ENCODE measurements at places on chromosomes 7 and 10.
A peak's percentile ranks its signal among the peaks of the same experiment; 100 is the strongest.

- peaks cover 10% of the 10 kb centered on the region for H3K4me1 ChIP-seq
- no peak overlapping the region for H3K27ac ChIP-seq
- DNase-seq: no peak
- H3K27me3 ChIP-seq: no peaks in the 10 kb centered on the region
Measured at GRCh38 chr10:70324339-70324861, 40.6 kb upstream of the NPFFR1 start.

DNA sequence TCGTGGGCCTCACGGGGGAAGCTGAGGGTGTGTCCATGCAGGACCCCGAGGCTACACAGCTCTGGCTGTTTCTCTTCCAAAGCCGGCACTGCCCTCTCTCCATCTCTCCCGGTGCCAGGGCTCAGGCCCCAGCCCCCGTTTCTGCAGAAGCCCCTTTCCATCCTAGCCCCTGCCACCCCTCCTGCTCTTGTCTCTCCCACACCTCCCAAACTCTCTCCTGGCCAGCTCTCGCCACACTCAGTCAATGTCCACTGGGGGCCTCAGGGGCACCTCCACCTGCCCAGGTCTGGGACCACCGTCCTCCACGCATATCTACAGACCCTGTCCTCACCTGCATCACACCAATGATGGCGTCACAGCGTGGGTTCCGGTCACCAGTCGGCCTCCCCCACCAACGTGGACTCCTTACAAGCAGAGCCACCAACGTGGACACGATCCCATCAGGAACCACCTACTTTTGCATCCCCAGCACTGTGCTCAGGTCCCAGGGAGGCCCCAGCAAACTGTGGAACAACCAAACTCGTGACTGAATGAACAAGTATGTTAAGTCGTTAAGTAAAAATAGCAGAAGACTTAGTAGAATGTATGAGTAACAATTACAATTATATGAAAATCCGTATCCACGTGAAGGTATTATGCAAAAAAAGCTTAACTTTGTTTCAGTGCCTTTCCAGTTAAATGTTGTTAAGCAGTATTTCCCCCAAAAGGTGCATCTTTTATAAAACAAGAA, 38.4 kb downstream of the DIP2C start:
- DNase-seq: no peak
- no peak overlapping the region for H3K4me3 ChIP-seq
- peaks cover 25% of the 10 kb centered on the region for H3K27me3 ChIP-seq
- H3K4me1 ChIP-seq: no peaks in the 10 kb centered on the region

DNA sequence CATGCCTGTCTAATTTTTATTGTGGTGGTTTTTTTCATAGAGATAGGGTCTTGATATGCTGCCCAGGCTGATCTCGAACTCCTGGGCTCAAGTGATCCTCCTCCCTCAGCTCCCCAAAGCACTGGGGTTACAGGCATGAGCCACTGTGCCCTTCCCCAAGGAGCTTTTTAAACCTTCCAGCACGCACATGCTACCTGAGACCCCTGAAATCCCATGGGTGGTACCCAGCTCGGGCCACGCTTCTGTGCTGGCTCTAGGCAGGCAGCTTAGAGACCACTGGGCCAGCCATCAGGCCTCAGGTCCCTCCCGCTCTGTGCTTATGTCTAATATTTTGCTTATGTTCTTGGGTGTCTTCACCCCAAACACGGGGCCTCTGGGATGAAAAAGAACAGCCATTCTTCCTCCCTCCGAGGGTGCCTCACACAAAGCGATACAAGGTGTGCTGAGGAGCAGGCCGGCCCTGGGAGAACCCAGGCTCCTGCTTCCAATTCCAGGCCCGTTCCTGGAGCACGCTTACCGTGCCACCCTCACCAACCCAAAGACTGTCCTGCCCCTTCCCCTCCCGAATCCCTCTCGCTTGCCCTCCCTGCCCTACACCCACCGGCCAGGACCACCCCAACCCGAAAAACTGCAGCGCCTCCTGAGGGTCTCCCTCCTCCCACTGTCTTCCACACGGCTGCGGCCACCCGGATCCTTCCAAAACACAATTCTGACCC, 10.9 kb downstream of the SPOCK2 start:
- no peaks in the 10 kb centered on the region for H3K27me3 ChIP-seq
- peaks cover 38% of the 10 kb centered on the region for H3K4me1 ChIP-seq
- no peak overlapping the region for H3K27ac ChIP-seq
- peak; percentile 11 for DNase-seq

DNA sequence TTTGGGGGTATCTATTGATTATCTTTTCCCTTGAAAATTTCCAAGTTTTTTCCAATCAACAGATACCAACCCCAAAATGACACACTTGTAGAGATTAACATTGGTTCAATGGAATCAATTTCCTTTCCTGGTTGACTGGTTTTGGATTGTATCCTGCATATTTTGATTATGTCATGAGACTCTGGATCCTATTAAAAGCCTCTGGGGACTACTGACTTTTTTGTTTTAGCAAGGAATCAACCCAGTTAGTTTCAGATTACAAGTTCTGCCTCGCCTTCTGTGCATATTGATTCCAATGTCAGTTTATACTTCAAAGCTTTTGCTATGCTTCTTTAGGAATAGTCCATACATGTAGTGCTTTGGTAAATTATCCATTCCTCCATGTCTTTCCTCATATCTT, 29.2 kb downstream of the COPG2 start:
- no peak overlapping the region for H3K27ac ChIP-seq
- H3K4me1 ChIP-seq: no peaks in the 10 kb centered on the region
- no peak for DNase-seq
- 0 out of 2 replicates have a peak, but pooled peaks cover 10% of the 10 kb centered on the region for H3K36me3 ChIP-seq

- H3K36me3 ChIP-seq: no peaks in the 10 kb centered on the region
- no peak overlapping the region for H3K27ac ChIP-seq
- no peaks in the 10 kb centered on the region for H3K4me1 ChIP-seq
- H3K27me3 ChIP-seq: peaks cover 9% of the 10 kb centered on the region
- no peak for DNase-seq
Measured at GRCh38 chr7:70259502-70259901, 661.2 kb downstream of the AUTS2 start.

DNA sequence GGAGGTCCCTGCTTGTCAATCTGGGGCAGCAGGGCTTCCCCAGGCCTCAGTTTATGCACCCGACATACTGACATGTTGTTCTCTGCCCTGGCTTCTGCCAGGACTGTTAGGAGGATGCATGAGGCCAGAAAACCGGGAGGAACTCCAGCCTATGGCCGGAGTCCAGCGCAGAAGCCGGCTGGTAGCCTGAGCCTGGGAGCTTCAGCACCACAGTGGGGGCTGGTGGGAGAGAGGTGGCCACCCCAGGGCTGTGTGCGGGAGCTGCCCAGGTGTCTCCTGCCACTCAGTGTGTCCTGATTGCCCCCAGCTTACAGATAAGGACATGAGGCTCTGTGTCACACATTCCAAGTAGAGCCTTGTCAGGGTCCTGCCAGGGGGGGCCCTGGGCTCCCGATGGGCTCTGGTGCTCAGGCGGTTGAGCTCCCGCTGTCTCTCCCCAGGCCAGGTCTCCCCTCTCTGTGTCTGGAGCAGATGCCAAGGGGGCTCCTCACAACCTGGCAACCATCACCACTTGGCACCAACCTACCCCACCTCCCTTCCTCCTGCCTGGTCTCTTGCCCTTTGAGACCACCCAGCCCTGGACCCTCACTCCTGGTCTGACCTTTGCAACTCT, 32.3 kb downstream of the PPIF start:
- H3K4me1 ChIP-seq: 0 out of 2 replicates have a peak, but pooled peaks cover 10% of the 10 kb centered on the region
- H3K4me3 ChIP-seq: no peak overlapping the region
- no peaks in the 10 kb centered on the region for H3K27me3 ChIP-seq
- no peak overlapping the region for H3K27ac ChIP-seq
- no peaks in the 10 kb centered on the region for H3K36me3 ChIP-seq

- H3K27me3 ChIP-seq: no peaks in the 10 kb centered on the region
- DNase-seq: no peak
- H3K4me3 ChIP-seq: peak overlapping the region; percentile 77
- peak overlapping the region; percentile 37 for H3K27ac ChIP-seq
Measured at GRCh38 chr10:135601-136464, 578 bp downstream of the ZMYND11 start.

DNA sequence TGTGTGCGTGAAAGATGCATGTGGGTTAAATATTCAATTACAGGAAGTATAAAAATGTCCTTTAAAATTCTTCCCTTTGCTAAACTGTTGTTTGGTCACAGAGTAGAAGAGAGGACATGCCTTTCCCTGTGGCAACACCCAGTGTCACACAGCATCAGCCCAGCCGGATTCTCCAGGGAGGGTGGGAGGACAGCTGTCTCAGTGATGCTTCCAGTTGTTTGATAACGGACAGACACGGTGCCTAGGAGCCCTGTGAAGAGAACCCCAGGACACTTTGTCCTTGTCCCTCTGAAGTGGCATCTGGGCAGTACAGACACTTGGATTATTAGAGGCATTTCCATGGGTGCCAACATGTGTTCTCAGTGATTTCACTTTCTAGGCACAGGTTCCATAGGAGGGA, 306.6 kb upstream of the LRGUK start:
- no peaks in the 10 kb centered on the region for H3K4me1 ChIP-seq
- DNase-seq: no peak
- H3K4me3 ChIP-seq: no peak overlapping the region

- peak overlapping the region; percentile 27 for H3K4me3 ChIP-seq
- H3K27me3 ChIP-seq: no peaks in the 10 kb centered on the region
- peaks cover 28% of the 10 kb centered on the region for H3K4me1 ChIP-seq
- peak; percentile 71 for DNase-seq
- no peaks in the 10 kb centered on the region for H3K36me3 ChIP-seq
Measured at GRCh38 chr7:142357953-142358520, 100.2 kb upstream of the PRSS58 start.

- H3K4me1 ChIP-seq: no peaks in the 10 kb centered on the region
- no peak overlapping the region for H3K27ac ChIP-seq
- H3K27me3 ChIP-seq: no peaks in the 10 kb centered on the region
- no peaks in the 10 kb centered on the region for H3K36me3 ChIP-seq
- no peak for DNase-seq
Measured at GRCh38 chr10:105247831-105248499, 606.9 kb downstream of the SORCS3 start.

DNA sequence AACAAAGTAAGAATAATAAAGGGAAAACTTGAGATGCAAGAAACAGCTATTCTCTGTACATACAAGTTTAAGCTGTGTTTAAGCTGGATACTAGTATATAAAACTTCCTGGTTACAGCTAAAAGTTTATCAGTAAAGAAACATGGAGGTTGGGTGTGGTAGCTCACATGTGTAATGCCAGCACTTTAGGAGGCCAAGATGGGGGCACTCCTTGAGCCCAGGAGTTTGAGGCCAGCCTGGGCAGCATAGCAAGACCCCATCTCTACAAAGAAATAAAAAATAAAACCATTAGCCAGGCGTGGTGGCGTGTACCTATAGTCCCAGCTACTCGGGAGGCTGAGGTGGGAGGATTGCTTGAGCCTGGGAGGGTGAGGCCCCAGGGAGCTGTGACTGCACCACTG, 3.2 kb downstream of the RSU1 start:
- H3K27ac ChIP-seq: no peak overlapping the region
- H3K27me3 ChIP-seq: no peaks in the 10 kb centered on the region
- no peaks in the 10 kb centered on the region for H3K36me3 ChIP-seq

- H3K4me3 ChIP-seq: no peak overlapping the region
- no peak overlapping the region for H3K27ac ChIP-seq
- no peaks in the 10 kb centered on the region for H3K36me3 ChIP-seq
- no peak for DNase-seq
- peaks cover 3% of the 10 kb centered on the region for H3K4me1 ChIP-seq
Measured at GRCh38 chr7:74010407-74010806, 17.6 kb upstream of the ELN start.

- DNase-seq: no peak
- H3K36me3 ChIP-seq: no peaks in the 10 kb centered on the region
- H3K27ac ChIP-seq: no peak overlapping the region
- H3K4me3 ChIP-seq: no peak overlapping the region
Measured at GRCh38 chr7:100804681-100805431, 22.5 kb downstream of the EPHB4 start.

DNA sequence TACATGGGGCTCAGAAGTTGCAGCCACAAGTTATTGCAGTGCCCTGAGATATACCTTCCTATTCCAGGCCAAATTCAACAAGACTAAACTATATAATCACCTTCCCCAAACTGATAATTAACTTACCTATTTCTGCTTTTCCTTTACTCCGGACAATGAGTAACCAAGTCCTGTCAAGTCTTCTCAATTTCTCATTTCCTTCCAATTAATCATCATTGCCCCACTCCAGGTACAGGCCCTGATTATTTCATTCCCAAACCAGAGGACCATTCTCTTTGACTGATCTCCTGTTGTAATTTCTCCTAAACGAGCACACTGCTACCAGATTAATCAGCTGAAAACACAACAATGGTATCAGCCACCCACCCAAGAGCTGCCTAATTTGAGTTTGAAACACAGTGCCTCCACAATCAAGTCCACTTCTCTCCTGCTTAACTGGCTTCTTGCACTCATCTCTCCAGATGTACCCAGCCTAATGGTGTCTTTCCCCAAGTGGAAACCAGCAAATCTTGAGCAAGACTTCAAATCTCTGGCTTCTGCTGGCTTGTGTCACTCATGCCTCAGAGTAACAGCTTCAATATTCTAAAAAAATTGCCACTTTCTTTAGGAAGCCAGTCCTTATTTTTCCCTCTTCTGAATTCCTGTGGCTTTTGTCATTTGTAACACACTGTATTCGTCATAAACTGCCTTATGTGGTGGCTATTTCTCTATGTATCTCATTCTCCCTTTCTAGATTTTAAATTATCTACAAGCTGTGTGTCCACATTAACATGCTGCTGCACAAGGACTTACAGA, 89.1 kb downstream of the CDK6 start:
- H3K27me3 ChIP-seq: no peaks in the 10 kb centered on the region
- H3K27ac ChIP-seq: 0 out of 2 replicates have a peak overlapping the region, but pooled peaks have one; percentile 8
- no peak for DNase-seq
- H3K4me1 ChIP-seq: peaks cover 14% of the 10 kb centered on the region
- no peak overlapping the region for H3K4me3 ChIP-seq

GRCh38 chr10:35215107-35215506, 88.5 kb downstream of the CREM start:
- no peak for DNase-seq
- no peaks in the 10 kb centered on the region for H3K36me3 ChIP-seq
- no peaks in the 10 kb centered on the region for H3K4me1 ChIP-seq
- H3K4me3 ChIP-seq: no peak overlapping the region
- H3K27me3 ChIP-seq: no peaks in the 10 kb centered on the region

Measured in PC-9 (cell line).